ENCODE measurements at places on chromosomes 13 and 19. TPM values are rescaled to one million over a fixed set of nuclear protein-coding genes. Genes with fewer than 3 reads are reported as not detected.
A peak's percentile ranks its signal among the peaks of the same experiment; 100 is the strongest.

- no peak for DNase-seq
- no peaks in the 10 kb centered on the region for H3K36me3 ChIP-seq
- no peak overlapping the region for H3K27ac ChIP-seq
- no peak overlapping the region for H3K4me3 ChIP-seq
Observed at GRCh38 chr13:43306372-43306771, 283.0 kb downstream of the DNAJC15 start.

DNA sequence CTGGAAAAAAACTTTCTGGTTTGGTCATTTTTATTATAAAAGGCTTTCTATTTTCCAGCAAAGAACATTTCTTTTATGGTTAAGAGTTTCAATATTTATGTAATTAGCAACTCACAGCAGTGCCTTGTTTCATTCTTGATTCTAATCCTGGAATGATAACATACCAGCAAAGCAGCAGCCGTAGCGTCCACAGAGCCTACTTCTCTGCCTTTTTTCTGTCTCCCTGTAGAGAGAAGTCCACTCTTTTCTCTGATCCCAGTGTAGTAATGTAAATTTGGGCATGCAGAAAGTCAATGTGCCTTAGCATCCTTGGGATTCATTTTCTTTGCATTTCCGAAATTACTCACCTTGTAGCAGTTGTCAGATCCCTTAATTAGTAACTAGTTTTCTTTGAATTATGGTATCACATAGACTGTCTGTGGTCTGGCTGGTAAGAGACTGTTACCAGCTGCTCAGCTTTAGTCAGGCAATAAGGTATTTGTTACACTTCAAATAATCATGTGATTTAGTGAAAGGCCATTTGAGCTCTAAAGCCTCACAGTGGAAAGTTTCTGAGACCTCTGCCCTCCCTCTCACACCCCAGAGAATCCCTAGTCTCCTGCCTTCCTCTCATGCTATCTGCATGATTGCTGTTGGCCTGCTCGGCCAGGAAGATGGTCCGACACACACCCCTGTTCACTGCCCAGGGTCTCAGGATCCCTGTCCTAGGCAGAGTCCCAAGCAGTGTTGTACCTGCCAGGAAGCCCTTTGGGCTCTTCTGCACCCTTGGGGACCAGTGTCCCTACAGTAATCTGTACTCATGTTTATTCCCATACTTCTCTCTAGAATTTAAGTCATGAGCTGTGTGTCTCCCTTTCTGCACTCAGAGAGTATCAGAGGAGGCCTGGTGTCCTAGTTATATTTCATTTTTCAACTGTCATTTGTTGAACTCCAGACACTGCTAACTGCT lies 86.3 kb downstream of the LRCH1 start:
- H3K27me3 ChIP-seq = no peaks in the 10 kb centered on the region
- peaks cover 39% of the 10 kb centered on the region for H3K4me1 ChIP-seq
- no peak for DNase-seq

DNA sequence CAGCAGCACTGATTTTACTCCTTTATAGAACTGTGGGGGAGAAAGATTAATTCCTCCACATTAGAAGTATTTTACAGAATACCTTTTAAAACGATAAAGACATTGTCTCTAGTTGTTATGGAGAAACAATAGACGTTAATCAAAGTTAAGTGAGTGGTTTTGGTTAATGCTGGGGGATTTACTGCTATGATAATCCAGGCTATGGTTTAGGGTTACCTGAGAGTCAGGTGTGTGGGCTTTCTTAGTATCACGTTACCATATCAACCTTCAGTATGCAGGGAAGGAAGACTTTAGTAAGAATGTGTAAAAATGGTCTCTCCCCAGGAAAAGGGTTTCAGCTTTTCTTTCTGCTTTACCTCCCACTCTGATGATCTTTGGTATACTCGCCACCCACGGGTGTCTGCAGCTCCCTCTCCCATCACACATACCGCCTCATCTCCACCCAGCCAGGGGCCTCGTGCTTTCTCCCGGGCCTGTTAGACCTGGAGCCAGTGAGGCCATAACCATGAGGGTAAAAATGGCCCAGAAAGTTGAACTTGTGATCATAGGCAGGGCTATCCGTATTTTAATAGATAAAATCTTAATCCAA lies 45.6 kb upstream of the WDFY2 start:
- peak overlapping the region; percentile 16 for H3K27ac ChIP-seq
- no peak overlapping the region for H3K4me3 ChIP-seq
- H3K36me3 ChIP-seq = no peaks in the 10 kb centered on the region
- DNase-seq = no peak

MBD3L2B gene
- total RNA-seq = not detected

DNA sequence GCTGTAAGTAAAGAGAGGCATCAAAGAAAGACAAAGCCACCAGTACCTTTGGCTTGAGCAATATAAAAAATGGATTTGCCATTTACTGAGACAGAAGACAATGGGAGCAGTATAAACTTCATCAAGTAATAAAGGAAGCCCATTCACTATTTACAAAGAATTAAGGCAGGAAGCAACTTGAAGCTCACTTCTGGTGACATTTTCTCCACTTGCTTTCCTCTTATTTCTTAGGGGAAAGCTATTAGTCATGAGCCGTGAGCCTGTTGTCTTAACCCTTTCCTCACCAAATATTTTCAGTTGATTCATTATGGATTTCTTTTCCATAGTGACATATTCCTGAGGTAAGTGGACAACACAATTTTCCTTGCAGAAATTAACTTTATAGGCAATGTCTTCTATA lies 156.8 kb downstream of the DNAJC3 start:
- DNase-seq = no peak
- H3K36me3 ChIP-seq = no peaks in the 10 kb centered on the region
- H3K27ac ChIP-seq = no peak overlapping the region

DNA sequence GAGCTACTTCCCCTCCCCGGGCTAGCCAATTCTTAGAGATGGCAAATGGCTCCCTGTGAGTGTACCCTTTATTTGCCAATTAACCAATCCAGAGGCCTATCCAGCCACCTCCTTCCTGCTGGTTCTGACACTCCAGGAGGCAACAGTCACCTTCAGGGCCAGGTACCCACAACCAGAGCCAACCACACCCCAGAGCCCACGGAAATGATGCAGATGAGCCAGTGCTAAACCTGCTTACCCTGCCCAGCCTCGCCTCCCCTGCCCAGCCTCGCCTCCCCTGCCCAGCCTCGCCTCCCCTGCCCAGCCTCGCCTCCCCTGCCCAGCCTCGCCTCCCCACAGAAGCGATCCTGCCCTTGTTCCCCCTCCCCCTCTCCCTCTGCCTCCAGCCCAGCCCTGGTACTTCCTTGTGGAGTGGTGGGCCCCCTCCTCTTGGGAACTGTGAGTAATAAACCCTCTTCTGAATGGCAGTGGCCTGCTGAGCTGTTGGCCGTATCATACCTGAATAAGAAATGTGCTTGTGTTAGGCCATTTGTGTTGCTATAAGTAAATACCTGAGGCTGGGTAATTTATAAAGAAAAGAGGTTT lies 173.8 kb upstream of the RNF113B start:
- H3K4me1 ChIP-seq = no peaks in the 10 kb centered on the region
- no peak overlapping the region for H3K27ac ChIP-seq
- H3K36me3 ChIP-seq = no peaks in the 10 kb centered on the region
- H3K4me3 ChIP-seq = no peak overlapping the region
- no peaks in the 10 kb centered on the region for H3K27me3 ChIP-seq

GRCh38 chr13:99970651-99971575 lies 654 bp downstream of the ZIC5 start:
- peaks cover 11% of the 10 kb centered on the region for H3K4me1 ChIP-seq
- no peak for DNase-seq
- H3K27ac ChIP-seq = no peak overlapping the region
- peak overlapping the region; percentile 32 for H3K4me3 ChIP-seq
- no peaks in the 10 kb centered on the region for H3K36me3 ChIP-seq
- H3K27me3 ChIP-seq = peaks cover 88% of the 10 kb centered on the region
